ENCODE measurements at places on chromosomes 1 and 21.
A peak's percentile ranks its signal among the peaks of the same experiment; 100 is the strongest.

DNA sequence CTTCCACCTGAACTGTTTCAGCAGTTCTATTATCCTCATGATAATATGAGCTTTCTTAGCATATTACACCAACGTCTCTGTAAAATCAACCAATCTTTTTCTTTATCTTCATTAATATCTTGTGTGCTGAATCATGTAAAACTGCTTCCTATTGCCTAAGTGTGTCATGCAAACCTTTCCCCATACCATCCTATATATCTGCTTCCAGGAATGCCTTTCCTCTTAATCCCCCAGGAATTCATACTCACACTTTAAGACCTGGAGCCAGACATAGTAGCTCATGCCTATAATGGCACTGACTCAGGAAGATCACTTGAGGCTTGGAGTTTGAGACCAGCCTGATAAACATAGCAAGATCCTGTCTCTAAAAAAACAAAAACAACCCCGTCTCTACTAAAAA lies 183.9 kb downstream of the NRIP1 start:
- DNase-seq, result no peak
- H3K4me3 ChIP-seq, result no peak overlapping the region
- H3K27me3 ChIP-seq, result no peaks in the 10 kb centered on the region
- no peak overlapping the region for H3K27ac ChIP-seq
- H3K36me3 ChIP-seq, result no peaks in the 10 kb centered on the region

GRCh38 chr1:109198043-109198695 lies 15.5 kb upstream of the SARS1 start:
- H3K27me3 ChIP-seq, result peaks cover 12% of the 10 kb centered on the region
- H3K4me3 ChIP-seq, result no peak overlapping the region
- peaks cover 17% of the 10 kb centered on the region for H3K4me1 ChIP-seq
- no peak for DNase-seq
- no peaks in the 10 kb centered on the region for H3K36me3 ChIP-seq

GRCh38 chr1:153616144-153616916 lies at the start of gene S100A14:
Gene S100A14 (minus strand): TSS chr1:153616325. CDS start chr1:153615858, 467 bp downstream.
- no peaks in the 10 kb centered on the region for H3K36me3 ChIP-seq
- H3K27ac ChIP-seq, result no peak within 1 kb of the TSS
- H3K4me3 ChIP-seq, result no peak within 1 kb of the TSS

DNA sequence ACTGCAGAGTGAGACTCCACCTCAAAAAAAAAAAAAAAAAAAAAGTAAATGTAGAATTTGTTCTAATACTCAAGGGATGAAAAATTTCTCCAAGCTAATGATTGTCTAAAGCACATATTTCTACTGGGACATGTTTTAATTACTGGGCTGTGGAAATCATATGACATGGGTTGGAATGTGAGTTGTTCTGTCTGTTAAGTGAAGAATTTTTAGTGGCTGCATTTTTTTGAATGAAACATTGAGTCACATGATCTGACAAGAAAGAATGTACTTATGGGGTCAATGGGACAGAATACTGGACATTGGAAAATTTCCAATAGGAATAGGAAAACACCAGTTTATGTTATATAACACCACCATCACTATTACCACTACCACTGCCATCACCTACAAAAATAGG lies 123.8 kb upstream of the IVNS1ABP start:
- peaks cover 13% of the 10 kb centered on the region for H3K4me1 ChIP-seq
- no peak overlapping the region for H3K4me3 ChIP-seq
- H3K36me3 ChIP-seq, result peaks cover 3% of the 10 kb centered on the region
- no peak overlapping the region for H3K27ac ChIP-seq

- peak overlapping the region; percentile 68 for H3K27ac ChIP-seq
- H3K27me3 ChIP-seq, result no peaks in the 10 kb centered on the region
- no peak overlapping the region for H3K4me3 ChIP-seq
- H3K36me3 ChIP-seq, result no peaks in the 10 kb centered on the region
Observed at GRCh38 chr1:232226197-232226712, 403.7 kb downstream of the SIPA1L2 start.

GRCh38 chr1:33735624-33736023 lies 128.3 kb upstream of the HMGB4 start:
- no peak for DNase-seq
- peaks cover 5% of the 10 kb centered on the region for H3K27me3 ChIP-seq
- no peak overlapping the region for H3K27ac ChIP-seq
- no peaks in the 10 kb centered on the region for H3K4me1 ChIP-seq
- no peaks in the 10 kb centered on the region for H3K36me3 ChIP-seq
- H3K4me3 ChIP-seq, result no peak overlapping the region

- H3K27me3 ChIP-seq, result peaks cover 33% of the 10 kb centered on the region
- DNase-seq, result no peak
- peaks cover 11% of the 10 kb centered on the region for H3K4me1 ChIP-seq
- no peak overlapping the region for H3K4me3 ChIP-seq
Observed at GRCh38 chr1:156992215-156992614, 53.3 kb downstream of the ARHGEF11 start.

DNA sequence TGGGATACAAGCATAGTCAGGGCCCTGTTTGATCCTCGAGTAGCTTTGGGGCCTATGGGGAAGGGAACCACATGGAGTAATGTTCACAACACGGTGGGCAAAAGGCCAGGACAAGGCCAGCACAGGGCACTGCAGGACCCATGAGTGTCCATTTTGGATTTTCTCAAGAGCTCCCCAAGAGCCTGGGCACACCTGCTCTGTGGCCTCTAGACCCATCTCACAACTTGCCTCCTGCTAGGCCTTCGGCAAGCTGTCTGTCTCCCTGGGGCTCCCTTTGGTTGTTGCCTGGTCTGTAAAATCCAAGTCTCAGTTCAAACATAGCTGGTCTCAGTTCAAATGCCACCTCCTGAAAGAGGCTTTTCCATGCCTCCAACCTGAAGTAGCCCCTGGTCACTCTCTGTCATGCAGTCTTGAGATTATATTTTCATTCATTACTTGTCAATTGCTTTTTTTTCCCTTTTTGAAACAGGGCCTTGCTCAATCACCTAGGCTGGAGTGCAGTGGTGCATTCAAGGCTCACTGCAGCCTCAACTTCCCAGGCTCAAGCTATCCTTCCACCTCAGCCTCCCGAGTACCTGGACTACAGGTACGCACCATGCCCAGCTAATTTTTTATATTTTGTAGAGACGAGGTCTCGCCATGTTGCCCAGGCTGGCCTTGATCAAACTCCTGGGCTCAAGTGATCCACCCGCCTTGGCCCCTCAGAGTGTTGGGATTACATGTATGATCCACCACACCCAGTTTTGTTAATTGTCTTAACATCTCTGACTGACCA lies 107.4 kb downstream of the MATN1 start:
- peaks cover 25% of the 10 kb centered on the region for H3K27me3 ChIP-seq
- no peaks in the 10 kb centered on the region for H3K36me3 ChIP-seq
- H3K27ac ChIP-seq, result no peak overlapping the region
- H3K4me3 ChIP-seq, result no peak overlapping the region

GRCh38 chr21:23694390-23694789 lies 1912.9 kb downstream of the MRPL39 start:
- no peak overlapping the region for H3K4me3 ChIP-seq
- H3K36me3 ChIP-seq, result no peaks in the 10 kb centered on the region
- no peaks in the 10 kb centered on the region for H3K27me3 ChIP-seq
- H3K4me1 ChIP-seq, result no peaks in the 10 kb centered on the region
- no peak for DNase-seq
- H3K27ac ChIP-seq, result no peak overlapping the region

GRCh38 chr1:115062542-115063004 lies 26.7 kb downstream of the TSPAN2 start:
- H3K36me3 ChIP-seq, result peaks cover 4% of the 10 kb centered on the region
- H3K4me1 ChIP-seq, result peaks cover 41% of the 10 kb centered on the region
- DNase-seq, result peak; percentile 95
- H3K27ac ChIP-seq, result peak overlapping the region; percentile 94

DNA sequence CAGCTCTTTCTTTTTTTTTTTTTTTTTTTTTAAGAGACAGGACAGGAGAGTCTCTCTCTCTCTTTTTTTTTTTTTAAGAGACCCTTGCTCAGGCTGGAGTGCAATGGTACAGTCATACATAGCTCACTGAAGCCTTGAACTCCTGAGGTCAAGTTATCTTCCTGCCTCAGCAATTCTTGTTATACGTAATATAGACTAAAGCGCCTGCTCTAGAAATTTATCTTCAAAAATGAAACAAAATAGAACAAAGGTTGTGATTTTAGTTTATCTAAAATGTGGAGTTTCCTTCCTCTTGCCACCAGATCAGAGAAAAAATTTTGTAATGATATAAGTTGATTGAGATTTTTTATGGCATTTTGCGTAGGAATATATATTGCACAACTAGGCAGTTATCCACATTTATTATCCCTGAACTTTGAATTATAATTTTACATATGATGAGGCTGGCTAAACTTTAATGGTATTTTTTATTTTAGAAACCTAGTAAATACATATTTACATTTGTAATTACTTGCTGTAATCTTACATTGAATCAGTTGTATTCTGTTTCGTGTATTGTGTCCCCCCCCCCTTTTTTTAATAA lies 44.2 kb downstream of the MTF2 start:
- H3K27me3 ChIP-seq, result no peaks in the 10 kb centered on the region
- DNase-seq, result no peak
- H3K4me3 ChIP-seq, result no peak overlapping the region
- H3K27ac ChIP-seq, result no peak overlapping the region
- H3K36me3 ChIP-seq, result peaks cover 34% of the 10 kb centered on the region
- H3K4me1 ChIP-seq, result no peaks in the 10 kb centered on the region

GRCh38 chr1:232600424-232601258 lies 29.3 kb downstream of the SIPA1L2 start:
- no peak overlapping the region for H3K27ac ChIP-seq
- peaks cover 42% of the 10 kb centered on the region for H3K4me1 ChIP-seq
- no peak for DNase-seq
- no peaks in the 10 kb centered on the region for H3K27me3 ChIP-seq
- H3K4me3 ChIP-seq, result no peak overlapping the region
- peaks cover 2% of the 10 kb centered on the region for H3K36me3 ChIP-seq

DNA sequence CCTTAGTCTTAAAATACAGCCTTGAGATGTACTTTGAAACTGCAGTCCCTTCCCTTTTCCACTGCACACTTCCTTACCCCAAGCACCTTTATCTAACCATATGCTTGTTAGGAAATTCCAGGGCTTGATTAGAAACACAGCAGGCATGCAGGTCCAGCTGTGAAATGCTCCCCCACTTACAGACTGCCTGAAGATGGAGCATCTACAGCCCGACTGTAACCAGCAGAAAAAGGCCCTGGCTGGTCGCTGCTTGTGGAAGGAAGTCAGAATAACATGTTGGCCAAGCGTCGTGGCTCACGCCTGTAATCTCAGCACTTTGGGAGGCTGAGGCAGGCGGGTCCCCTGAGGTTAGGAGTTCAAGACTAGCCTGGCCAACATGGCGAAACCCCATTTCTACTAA lies 37.2 kb downstream of the VN1R5 start:
- DNase-seq, result no peak
- H3K36me3 ChIP-seq, result no peaks in the 10 kb centered on the region
- peaks cover 3% of the 10 kb centered on the region for H3K4me1 ChIP-seq
- H3K27ac ChIP-seq, result no peak overlapping the region
- no peak overlapping the region for H3K4me3 ChIP-seq
- H3K27me3 ChIP-seq, result no peaks in the 10 kb centered on the region

GRCh38 chr1:36728846-36729245 lies 246.1 kb upstream of the CSF3R start:
- H3K27ac ChIP-seq, result no peak overlapping the region
- peaks cover 47% of the 10 kb centered on the region for H3K27me3 ChIP-seq

GRCh38 chr1:99264201-99265021 lies at the start of gene PLPPR4:
Gene PLPPR4 (plus strand): TSS chr1:99264492. CDS start chr1:99264594, 102 bp downstream.
- DNase-seq, result no peak
- peaks cover 30% of the 10 kb centered on the region for H3K27me3 ChIP-seq
- peaks cover 3% of the 10 kb centered on the region for H3K4me1 ChIP-seq
- H3K27ac ChIP-seq, result no peak within 1 kb of the TSS

GRCh38 chr21:43917515-43918384 lies 52.7 kb downstream of the AGPAT3 start:
- H3K27ac ChIP-seq, result peak overlapping the region; percentile 90
- peaks cover 5% of the 10 kb centered on the region for H3K27me3 ChIP-seq
- peaks cover 76% of the 10 kb centered on the region for H3K4me1 ChIP-seq
- DNase-seq, result peak; percentile 46

DNA sequence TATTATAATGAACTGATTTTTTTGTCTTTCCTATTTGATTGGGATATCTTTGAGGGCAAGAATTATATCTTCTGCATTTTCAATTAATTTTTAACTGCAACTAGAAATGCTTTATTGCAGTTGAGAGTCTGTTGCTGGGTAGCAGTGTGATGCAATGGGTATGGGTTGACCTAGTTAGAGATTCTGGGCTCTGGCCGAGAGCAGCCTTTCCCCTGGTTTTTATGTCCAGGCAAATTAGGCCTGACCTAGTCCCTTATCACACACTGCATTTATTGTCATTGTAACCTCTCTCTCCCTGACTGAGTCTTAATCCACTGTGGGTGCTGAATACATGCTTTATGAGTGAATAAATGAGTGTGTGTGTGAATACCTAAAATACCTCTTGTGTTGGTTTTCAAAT lies 206.4 kb upstream of the PTGFR start:
- no peak for DNase-seq
- H3K27me3 ChIP-seq, result no peaks in the 10 kb centered on the region
- H3K27ac ChIP-seq, result no peak overlapping the region

- peaks cover 7% of the 10 kb centered on the region for H3K27me3 ChIP-seq
- no peak overlapping the region for H3K27ac ChIP-seq
- no peak overlapping the region for H3K4me3 ChIP-seq
- DNase-seq, result no peak
- peaks cover 14% of the 10 kb centered on the region for H3K4me1 ChIP-seq
Observed at GRCh38 chr1:21447311-21447710, 7.4 kb downstream of the NBPF3 start.

- no peak overlapping the region for H3K27ac ChIP-seq
- no peaks in the 10 kb centered on the region for H3K27me3 ChIP-seq
- no peak for DNase-seq
- H3K4me1 ChIP-seq, result no peaks in the 10 kb centered on the region
Observed at GRCh38 chr1:16292739-16293138, 55.8 kb upstream of the CPLANE2 start.
